ENCODE measurements at places on chromosomes 2 and 18. TPM values are rescaled to one million over a fixed set of nuclear protein-coding genes. Genes with fewer than 3 reads are reported as not detected.

Gene OTX1
- total RNA-seq: 0.17 TPM

Gene PSTPIP2
- total RNA-seq: 7.1 TPM

Gene PIEZO2
- total RNA-seq: 1.3 TPM

Gene KCTD1
- total RNA-seq: 9.6 TPM

Gene NGEF
- total RNA-seq: 2.2 TPM

Gene DLX1
- total RNA-seq: not detected

Gene PID1
- total RNA-seq: 5.9 TPM

Gene RAPGEF4
- total RNA-seq: 1.8 TPM

Gene GEN1
- total RNA-seq: 6.8 TPM

Gene SOX11
- total RNA-seq: 7.4 TPM

Gene MYO7B
- not detected for total RNA-seq

Gene VAMP5
- total RNA-seq: 106 TPM

Gene GRB14
- total RNA-seq: not detected

Gene DPP4
- total RNA-seq: 5.9 TPM

Gene MAP3K19
- not detected for total RNA-seq

Gene PGAP1
- 2.5 TPM for total RNA-seq
